ENCODE measurements at places on chromosomes 6 and 20. TPM values are rescaled to one million over a fixed set of nuclear protein-coding genes. Genes with fewer than 3 reads are reported as not detected.
A peak's percentile ranks its signal among the peaks of the same experiment; 100 is the strongest.

CST7 gene
- polyA plus RNA-seq, result 41.9 TPM

PRIM2 gene
- polyA plus RNA-seq, result 9.7 TPM

DEFB132 gene
- 0.07 TPM for polyA plus RNA-seq

STMND1 gene
- polyA plus RNA-seq, result 0.09 TPM

DCDC2 gene
- polyA plus RNA-seq, result 0.25 TPM

WFDC12 gene
- 6.8 TPM for polyA plus RNA-seq

TBP gene
- 22.7 TPM for polyA plus RNA-seq

IL20RA gene
- 3.4 TPM for polyA plus RNA-seq

JPH2 gene
- 2.0 TPM for polyA plus RNA-seq

OPN5 gene
- polyA plus RNA-seq, result not detected

SDCBP2 gene
- 8.6 TPM for polyA plus RNA-seq

SCUBE3 gene
- polyA plus RNA-seq, result 0.14 TPM

DNA sequence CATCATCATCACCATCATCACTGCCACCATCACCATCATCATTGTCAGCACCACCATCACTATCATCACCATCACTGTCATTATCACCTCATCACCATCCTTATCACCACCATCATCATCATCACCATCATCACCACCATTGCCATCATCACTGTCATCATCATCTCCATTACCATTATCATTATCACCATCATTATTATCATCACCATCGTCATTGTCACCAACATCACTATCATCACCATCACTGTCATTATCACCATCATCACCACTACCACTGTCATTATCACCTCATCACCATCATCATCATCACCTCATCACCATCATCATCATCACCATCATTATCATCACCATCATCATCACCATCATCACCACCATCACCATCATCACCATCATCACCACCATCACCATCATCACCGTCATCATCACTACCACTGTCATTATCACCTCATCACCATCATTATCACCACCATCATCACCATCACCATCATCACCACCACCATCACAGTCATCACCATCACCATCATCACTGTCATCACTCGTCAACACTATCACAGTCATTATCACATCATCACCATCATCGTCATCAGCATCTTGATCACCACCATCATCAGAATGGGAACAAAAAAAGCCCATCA lies 191.1 kb downstream of the TTLL2 start:
- DNase-seq, result no peak

- DNase-seq, result no peak
Observed at GRCh38 chr6:44009425-44010321, 117.6 kb downstream of the MRPL14 start.

DNA sequence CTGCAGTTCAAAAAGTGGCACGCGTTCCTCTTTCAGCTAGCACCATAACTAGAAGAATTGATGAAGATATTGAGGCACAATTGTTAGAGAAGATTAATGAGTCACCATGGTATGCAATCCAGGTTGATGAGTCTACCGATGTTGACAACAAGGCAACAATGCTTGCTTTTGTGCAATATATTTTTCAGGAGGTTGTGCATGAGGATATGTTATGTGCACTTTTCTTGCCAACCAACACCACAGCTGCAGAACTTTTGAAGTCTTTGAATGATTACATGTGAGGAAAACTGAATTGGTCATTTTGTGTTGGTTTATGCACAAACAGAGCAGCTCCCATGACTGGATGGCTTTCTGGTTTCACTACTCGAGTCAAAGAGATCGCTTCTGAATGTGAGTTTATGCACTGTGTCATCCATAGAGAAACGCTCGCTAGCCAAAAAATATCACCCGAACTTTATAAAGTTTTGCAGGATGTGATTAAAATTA lies 129.3 kb upstream of the SLC24A3 start:
- DNase-seq, result no peak

DNA sequence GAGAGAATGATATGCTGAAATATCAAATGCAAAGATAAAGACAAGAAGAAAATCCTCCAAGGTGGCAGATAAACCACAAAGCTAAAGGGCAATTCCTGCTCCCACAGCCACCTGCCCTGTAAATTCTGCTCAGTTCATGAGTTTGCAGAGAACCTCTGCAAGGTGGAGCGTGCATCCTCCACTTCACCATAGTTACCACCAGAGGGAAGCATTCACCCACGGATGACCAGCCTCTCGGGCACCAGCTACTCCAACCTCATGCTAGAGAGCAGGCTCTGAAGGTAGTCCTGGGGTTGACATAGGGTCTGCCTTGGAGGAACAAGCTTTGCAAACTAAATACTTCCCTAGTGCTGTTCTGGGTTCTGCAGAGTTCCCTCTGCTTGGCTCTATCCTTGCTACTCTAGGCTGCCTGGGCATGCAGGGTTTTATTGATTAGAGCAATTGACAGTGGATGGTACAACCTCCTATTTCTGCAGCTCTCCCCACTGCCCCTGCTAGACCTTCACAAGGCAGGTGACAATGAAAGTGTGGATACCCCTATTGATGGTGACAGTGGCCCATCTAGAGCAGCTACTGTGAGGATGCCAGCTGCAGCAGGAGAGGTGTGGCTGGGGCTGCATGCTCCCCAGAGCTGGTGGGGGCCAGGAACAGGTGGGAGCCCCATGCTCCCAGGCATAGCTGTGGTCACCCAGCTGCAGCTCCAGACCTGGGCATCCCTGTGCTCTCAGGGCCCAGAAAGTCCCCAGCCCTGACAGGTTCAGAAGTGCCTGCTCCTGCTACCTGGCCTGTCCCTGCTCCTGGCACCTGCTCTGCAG lies 51.1 kb downstream of the GGTLC1 start:
- peak; percentile 60 for DNase-seq

DNA sequence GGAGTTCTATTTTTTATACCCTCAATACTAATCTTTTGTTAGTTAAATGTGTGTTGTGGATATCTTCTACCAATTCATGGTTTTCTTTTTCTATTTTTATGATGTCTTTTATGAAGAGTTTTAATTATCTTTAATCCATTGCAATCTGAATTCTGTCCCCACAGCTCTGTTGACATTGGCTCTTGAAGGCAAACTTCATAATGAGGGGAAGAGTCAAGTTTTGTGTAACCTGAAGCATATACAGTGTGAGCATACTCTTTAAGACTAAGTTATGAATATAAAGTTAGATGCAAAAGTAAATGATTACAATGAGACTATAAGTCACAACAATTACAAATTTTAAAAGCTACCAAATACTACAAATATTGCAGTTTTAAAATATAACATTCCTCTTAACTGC lies 34.2 kb downstream of the RNF217 start:
- no peak for DNase-seq

- DNase-seq, result no peak
Observed at GRCh38 chr6:167211881-167212712, 54.3 kb upstream of the GPR31 start.

DNA sequence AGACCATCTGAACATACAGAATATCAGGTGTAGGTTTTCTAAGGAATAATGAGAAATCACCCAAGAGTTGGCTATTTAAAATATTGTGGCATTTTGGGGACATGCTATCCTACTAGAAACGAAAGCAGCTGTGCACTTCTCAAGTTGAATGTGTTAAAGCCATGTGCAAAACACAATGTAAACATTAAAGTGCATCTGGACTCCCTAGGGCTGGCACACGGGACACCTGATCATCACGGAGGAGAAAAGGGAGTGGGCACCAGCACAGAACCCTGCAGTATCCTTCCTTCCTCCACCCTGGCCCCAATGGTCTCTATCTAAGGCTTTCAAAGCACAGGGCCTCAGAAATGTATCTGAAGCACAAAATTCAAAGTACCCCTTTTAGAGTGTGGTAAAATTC lies 94.3 kb downstream of the INSM1 start:
- DNase-seq, result no peak

DNA sequence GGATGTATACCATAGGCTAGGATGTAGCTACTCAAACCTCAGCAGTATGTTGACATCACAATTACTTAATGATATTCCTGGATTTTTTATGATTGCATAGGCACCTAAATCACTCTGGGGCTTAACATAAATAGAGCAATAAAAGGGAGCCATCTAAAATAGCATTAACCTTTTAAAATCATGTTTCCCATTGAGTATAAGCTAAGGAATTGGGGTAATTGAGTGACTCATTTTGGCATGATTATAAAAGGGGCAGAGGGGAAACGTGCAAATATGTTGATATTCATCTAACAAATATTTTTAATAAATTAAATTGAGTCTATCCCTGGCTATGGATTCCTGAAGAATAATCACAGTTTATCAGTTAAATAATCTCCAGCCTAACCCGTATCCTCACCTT lies 74.0 kb upstream of the ADGRF1 start:
- no peak for DNase-seq

GRCh38 chr20:4476903-4477500 lies 244.7 kb upstream of the PRND start:
- no peak for DNase-seq

- DNase-seq, result no peak
Observed at GRCh38 chr20:14342918-14343317, 5.5 kb upstream of the FLRT3 start.

- no peak for DNase-seq
Observed at GRCh38 chr20:642398-643174, 10.4 kb downstream of the SRXN1 start.

- DNase-seq, result no peak
Observed at GRCh38 chr6:128487746-128488145, 32.7 kb downstream of the PTPRK start.

GRCh38 chr6:43823879-43824702 lies 54.1 kb downstream of the VEGFA start:
- no peak for DNase-seq

DNA sequence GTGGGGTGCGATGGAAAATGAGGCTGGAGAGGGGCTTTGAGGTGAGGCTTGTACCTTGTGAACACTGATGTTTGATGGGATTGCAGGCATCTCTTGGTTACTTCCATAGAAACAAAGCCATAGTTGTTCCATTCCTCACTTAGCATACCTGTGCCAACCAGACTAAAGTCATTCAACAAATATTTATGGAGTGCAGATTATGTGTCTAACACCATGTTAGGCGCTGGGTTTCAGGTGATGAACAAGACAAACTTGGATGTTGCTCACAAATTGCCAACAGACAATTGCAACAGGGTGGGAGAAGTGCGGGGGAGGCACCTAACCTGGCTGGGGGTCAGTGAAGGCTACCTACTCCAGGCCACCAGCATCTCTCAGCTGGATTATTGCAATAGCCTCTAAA lies 1.5 kb downstream of the TTPAL start:
- DNase-seq, result no peak

- no peak for DNase-seq
Observed at GRCh38 chr20:45752746-45753145, 30.6 kb downstream of the SPINT4 start.

- DNase-seq, result peak; percentile 43
Observed at GRCh38 chr20:47620808-47621805, 119.4 kb downstream of the NCOA3 start.

- DNase-seq, result peak; percentile 40
Observed at GRCh38 chr20:33914919-33915318, 78.8 kb upstream of the RALY start.

- DNase-seq, result no peak
Observed at GRCh38 chr20:63405102-63405730, 44.1 kb upstream of the CHRNA4 start.

- DNase-seq, result no peak
Observed at GRCh38 chr6:39731565-39731964, 6.4 kb upstream of the KIF6 start.

GRCh38 chr6:11609324-11610071 lies 71.9 kb downstream of the TMEM170B start:
- no peak for DNase-seq

DNA sequence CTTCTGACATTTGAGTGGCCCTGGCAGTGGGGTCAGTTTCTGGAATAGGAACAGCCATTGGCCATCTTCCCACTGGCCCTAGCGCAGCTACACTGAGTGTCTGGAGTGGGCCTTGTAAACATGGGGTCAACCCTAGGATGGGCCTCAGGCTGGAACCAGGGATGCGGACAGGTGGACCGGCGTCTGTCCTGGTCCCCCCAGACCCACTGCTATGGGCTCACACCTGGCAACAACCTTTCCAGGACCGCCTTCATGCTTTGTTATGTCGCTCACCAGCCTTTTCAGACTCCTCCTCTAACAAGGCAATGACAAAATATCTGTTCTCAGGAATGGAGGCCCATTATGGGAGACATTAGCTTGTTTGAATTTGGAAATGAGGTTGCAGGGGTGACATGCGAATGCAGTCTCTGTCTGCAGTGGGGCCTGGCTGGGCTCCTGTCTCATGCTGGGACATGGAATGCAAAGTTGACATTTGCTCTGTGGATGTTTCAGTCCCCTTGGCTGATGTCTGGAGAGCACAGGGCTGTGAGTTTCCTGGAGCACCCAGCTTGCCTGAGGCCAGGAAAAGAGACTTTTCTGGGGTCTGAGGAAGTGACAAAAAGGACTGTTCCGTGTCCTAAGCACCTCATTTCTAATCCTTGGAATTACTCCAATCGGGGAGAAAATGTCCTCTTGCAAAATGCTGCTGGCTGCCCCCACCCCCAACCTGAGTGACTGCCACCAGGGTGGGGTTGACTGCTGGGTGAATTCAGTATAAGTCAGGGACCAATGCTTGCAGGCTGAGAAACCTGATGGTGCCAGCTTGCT lies 98.7 kb upstream of the PMEPA1 start:
- DNase-seq, result no peak

DNA sequence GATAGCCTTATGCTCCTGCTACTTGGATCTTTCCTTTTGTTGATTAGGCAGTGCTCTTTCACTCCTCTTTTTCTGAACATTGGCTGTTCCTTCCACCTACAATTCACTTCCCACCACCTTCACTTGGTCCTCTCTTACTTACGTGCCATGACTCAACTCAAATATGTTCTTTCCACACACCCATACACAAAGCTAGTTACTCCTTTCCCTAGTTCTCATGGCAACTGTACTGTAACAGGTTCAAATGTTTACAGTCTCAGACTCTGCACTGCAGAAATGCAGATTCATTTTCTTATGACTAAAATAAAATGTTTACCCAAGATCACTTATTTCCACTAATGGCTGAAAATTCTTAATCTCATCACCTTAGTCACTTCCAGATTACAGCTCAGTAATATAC lies 174.0 kb upstream of the TSHZ2 start:
- DNase-seq, result no peak

- no peak for DNase-seq
Observed at GRCh38 chr6:6221787-6222535, 98.5 kb downstream of the F13A1 start.

- DNase-seq, result no peak
Observed at GRCh38 chr6:3336066-3336786, 77.5 kb downstream of the PSMG4 start.

- no peak for DNase-seq
Observed at GRCh38 chr20:38152175-38152620, 12.9 kb downstream of the TGM2 start.

GRCh38 chr6:25327432-25327831 lies 48.3 kb downstream of the CARMIL1 start:
- no peak for DNase-seq

- no peak for DNase-seq
Observed at GRCh38 chr6:169985121-169986015, 233.9 kb downstream of the ERMARD start.

GRCh38 chr6:3442431-3443220 lies 14.2 kb downstream of the SLC22A23 start:
- no peak for DNase-seq

DNA sequence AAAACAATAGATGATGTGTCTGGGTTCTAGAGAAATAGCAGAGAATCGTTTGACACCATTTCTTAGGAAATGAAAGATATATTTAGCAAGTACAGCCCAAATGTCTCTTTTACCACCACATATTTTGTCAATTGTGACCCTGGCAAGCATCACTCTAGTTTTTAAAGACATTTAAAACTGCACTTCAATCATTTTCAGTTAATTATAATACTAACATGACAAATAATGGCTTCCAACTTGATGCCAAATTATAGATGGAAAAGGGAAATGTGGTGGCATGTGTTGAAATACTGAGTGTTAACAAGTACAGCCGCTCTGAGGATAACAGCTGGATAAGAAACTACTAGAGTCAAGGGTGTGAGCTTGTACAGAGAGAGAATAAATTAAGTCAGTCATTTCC lies 648.9 kb downstream of the FRK start:
- DNase-seq, result no peak

All from thymus (tissue), 14 donors.